ENCODE measurements at places on chromosomes 11 and 22.
A peak's percentile ranks its signal among the peaks of the same experiment; 100 is the strongest.

GRCh38 chr11:124294687-124295086, 19.1 kb downstream of the OR8D1 start:
- no peak for DNase-seq

- no peak for DNase-seq
Measured at GRCh38 chr22:39524753-39525657, 4.6 kb downstream of the ATF4 start.

DNA sequence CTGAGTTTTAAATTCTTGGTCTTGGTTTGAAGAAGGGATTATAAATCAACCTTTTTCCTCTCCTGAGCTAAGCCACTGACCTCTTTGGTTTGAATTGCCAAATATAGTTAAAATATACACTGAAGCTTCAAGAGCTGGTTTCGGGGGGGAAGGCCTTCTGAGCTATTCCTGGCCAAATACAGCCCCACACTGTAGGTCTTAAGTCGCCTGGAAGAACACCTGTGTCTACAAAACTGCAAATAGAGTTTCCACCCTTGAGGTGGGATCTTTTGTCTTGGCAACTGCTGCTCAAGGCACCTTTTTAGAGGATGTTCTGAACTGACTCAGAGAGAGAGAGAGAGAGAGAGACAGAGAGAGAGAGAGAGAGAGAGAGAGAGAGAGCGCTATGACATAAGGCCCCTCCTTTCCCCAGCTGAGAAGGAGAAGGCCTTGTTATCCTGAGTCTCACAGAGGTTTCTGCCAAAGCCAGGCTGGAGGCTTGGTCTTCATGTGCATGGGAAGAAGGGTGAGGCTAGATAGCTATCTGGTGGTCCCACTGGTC, 5.5 kb downstream of the ADM start:
- no peak for DNase-seq

DNA sequence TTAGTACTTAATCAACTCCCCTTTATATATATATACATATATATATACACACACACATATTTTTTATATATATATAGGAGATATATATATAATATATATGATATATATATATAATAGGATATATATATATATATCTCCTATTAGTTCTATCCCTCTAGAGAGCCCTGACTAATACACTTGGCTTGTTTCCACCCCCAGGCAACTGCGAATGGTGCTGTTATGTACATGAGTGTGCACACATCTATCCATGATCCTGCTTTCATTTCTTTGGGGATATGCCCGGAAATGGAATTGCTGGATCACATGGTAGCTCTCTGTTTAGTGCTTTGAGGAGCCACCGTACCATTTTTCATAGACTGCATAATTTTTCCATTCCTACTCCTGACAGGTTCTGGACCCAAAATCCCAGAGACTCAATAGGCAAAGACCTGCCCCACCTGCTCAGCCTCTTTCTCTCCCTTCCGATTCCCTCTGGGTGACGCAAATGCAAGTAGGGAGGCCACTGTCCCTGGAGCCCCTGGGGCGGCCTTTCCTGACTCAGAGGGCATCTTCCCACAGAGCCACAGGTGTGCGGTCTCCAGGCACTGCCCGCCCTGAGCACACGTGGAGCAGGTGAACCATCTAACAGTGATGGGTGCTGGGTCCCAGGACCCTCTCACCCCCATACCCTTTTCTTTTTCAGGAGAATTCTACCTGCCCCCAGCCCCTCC, 12.0 kb downstream of the FGF3 start:
- DNase-seq = no peak

DNA sequence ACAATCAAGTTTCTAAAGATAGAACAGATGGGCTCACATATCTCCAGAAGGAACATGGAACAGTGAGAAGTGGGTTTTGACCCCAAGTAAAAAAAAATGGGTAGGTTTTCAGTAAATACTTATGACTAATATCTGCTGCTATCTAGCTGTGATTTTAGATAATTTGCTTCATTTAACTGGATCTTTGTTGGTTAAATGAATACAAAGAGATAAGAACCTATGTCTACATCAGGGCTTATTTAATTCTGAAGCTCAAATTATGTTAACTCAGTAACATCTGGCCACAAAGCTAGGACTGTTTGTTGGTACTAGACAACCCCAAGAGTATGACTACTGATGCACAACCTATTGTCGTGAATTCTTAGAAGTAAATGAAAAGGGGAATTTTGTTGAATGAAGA, 144.4 kb upstream of the SESN3 start:
- no peak for DNase-seq

DNA sequence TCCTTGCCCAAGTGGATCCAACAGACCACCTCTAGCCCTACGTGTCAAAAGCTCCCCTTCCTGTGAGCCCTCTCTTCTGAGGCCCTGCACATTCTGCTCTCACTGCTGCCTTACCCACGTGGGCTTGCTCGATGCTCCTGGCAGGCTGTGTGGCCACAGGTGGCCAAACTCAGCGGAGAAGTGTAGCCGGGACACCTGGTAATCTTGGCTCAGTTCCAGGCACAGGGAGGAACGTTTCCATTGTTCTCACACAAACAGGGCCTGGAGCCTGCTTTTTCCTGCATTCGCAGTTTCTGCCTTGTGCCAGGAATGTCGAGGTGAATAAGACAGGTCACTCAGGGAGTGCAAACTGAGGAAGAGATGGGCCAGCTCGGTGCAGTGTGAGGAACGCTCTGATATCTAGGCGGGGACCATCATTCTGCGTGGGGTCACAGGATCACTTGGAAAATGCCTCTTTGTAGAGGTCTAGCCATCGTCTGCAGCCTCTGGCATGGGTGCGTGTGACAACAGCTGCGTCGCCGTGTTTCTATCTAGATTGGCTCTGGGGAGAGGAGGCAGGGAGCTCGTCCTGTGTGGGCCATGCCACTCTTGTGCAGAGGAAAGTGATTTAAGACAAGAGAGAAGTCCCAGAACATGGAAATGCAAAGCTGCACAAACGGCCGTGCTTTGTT, 127.6 kb upstream of the PARVA start:
- DNase-seq = peak; percentile 98

DNA sequence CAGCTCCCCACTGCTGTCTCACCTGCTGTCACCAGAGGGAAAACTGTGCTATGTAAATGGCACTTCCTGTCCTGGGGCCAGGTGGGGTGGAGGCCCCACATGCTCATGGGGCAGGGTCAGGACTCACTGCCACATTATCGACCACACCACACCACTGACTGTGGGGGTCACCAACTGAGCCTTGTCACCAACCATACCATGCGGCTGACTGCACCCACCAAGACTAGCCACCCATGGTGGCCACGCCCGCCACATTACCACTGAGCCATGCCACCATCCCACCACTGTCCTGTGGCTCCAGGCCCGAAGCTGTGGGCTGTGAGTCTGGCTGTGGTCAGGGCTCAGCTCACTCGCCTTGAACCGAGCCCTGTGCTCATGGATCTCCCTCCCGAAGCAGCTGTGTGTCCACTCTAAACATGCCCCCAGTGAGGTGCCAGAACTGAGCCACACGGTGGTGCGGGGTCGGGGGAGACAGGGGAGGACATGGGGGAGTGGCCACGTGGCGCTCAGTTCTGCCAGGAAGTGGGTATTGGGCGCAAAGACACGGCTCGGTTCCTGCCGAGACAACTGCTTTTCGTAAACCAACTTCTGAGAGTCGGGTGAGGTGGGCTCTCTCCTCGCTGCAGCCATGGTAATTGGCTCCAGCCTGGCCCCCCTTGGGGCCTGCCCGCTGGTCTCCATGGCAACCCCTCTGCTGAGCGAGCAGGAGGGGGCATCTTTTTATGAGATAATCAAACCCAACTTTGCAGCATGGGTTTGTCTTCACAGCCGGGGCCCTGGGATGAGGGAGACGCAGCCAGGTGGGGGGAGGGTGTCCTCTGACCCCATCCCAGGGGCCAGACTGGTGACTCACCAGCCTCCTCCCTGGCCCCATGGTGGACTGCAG, 23.2 kb downstream of the RTN4R start:
- DNase-seq = peak; percentile 40

DNA sequence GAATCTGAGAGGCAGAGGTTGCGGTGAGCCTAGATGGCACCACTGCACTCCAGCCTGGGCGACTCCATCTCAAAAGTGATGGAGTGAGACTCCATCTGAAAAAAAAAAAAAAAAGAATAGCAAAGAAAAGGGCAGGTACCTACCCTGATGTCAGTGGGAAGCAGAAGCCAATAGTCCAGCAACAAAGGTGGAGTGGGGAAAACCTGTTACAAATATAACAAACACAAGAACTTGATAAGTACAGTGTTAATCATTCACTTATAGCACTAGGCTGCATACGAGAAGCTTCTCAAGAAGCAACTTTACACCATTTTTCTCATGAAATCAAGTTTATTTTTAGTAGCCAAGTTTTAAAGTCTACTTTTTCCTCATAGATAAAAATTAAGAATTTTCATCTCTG, 62.5 kb upstream of the YWHAH start:
- DNase-seq = no peak

DNA sequence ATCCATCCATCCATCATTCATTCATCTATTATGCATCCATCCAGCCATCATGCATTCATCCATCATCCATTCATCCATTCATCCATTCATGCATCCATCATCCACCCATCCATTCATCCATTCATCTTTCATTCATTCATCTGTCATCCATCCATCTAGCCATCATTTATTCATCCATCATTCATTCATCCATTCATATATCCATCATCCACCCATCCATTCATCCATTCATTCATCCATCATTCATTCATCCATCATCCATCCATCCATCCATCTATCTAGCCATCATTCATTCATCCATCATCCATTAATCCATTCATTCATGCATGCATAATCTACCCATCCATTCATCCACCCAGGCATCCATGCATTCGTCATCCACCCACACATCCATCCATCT, 1450.3 kb downstream of the TBC1D22A start:
- no peak for DNase-seq

DNA sequence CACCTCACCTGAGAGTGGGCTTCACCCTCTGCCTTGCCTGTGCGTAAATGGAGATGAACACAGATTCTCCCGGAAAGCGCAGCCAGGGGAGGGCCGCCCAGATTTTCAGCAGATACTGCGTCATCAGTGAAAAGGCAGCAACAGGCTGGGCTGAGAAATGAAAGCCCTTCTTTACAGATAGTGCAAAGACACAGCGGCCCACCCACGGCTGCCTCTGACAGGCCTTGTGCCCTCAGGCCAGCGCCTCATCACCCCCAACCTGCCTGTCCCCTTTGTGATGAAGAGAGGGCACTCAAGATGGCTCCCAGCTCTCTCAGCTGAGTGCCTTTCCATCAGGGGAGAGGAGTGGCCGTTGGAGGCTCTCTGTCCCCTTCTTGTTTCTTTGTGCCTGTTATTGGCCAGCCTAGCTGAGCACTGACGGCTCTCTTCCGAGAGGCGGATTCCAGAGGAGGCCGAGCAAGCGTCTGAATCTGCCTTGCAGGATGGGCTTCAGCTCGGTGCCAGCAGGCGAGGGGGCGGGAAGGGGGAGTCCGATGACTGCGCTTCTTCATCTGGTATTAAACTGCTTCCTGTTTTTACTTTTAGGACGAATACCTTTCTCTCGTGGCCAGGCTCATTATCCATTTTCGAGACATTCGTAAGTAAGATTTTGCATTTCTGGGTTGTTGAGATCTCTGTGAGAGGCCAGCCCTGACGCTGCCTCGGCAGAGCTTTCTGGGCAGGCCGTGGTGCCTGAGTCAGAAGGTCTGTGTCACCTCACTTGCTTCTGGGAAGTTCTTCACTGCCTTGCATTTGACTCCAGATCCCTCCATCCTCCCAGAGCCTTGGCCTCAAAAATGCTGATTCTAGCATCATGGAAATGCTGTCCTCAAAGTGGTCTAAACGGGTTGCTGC, 43.7 kb downstream of the MED15 start:
- no peak for DNase-seq

GRCh38 chr22:17872471-17872870, 98.2 kb upstream of the BID start:
- DNase-seq = no peak

GRCh38 chr22:30701872-30702271, 7.2 kb downstream of the OSBP2 start:
- no peak for DNase-seq

DNA sequence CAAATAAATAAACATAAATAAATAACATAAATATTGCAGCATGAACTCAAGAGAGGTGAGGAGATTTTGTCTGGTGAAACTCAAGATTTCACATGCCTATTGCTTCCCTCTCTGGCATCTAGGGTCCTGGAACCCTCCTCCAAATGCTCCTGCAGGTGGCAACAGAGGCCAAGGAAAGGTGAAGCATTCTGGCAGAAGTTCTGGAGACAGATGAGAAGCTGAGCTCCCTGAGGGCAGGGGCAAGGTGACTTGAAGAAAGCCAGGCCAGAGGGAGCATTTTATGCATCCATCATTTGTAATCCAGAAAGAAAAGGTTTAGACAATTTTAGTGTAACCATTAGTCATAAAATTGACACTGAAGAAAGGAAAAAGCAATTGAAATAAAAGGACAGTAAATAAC, 64.9 kb downstream of the ENDOD1 start:
- peak; percentile 65 for DNase-seq

DNA sequence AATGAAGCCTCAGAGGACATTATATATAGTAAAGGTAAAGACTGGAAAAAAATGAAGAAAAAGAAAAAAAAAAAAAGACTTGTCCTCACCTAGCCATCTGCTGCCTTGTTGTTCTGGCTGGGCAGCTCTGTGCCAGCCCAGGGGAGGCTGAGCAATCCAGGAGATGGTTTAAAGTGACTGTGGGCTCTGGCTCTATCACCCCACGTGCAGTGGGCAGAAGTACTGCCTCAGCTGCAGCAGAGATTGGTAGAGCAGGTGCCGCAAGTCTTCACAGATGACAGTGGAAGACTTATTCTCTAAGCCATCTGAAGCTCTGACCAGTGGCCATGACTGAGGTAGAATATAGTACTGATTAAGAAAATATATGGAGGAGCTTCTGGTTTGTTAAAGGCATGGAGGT, 62.2 kb downstream of the SGSM3 start:
- no peak for DNase-seq

DNA sequence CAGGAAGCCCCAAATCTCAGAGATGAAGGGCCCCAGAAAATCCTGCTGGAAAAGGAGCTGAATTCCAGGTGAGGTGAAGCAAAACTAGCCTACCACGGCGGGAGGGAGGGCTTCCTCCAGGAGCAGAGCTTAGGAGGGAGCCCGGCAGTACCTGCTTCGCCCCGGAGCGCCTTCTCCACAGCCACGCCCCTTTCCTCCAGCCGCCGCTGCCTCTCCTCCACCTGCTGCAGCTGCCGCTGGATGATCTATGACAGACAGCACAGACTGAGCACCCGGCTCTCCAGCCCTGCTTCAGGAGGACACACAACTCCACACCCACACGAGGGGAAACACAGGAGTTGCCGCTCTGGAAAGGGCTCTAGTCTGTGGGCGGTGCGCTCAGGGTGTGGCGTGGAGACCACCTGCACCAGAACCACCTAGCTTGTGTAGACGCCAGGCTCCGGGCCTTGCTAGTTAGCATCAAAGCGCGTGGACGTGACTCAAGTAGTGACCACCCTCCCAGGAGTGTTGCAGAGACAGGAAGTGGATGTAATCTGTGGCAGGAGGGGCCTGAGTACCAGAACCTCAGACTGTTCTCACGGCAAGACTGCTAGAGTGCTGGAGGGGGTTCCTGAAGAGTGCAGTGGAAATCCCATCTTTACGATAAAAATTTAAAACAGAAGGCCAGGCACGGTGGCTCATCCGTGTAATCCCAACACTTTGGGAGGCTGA, 34.6 kb upstream of the BID start:
- DNase-seq = no peak

GRCh38 chr11:17077240-17077519, 287 bp downstream of the RPS13 start:
- no peak for DNase-seq

GRCh38 chr11:74138572-74138971, 32.2 kb downstream of the C2CD3 start:
- DNase-seq = no peak
